A172 (cell line): ENCODE measurements at places on chromosomes 6 and 20. TPM values are rescaled to one million over a fixed set of nuclear protein-coding genes. Genes with fewer than 3 reads are reported as not detected.

Gene HLA-DOA
- not detected in 2 replicates for total RNA-seq

Gene TP53TG5
- not detected in 2 replicates for total RNA-seq

Gene NKX2-2
- total RNA-seq = 4.4 TPM in 2 replicates

Gene SNPH
- total RNA-seq = 11.6 and 13.9 TPM in 2 replicates
